ENCODE measurements at places on chromosomes 6 and 20.
A peak's percentile ranks its signal among the peaks of the same experiment; 100 is the strongest.

DNA sequence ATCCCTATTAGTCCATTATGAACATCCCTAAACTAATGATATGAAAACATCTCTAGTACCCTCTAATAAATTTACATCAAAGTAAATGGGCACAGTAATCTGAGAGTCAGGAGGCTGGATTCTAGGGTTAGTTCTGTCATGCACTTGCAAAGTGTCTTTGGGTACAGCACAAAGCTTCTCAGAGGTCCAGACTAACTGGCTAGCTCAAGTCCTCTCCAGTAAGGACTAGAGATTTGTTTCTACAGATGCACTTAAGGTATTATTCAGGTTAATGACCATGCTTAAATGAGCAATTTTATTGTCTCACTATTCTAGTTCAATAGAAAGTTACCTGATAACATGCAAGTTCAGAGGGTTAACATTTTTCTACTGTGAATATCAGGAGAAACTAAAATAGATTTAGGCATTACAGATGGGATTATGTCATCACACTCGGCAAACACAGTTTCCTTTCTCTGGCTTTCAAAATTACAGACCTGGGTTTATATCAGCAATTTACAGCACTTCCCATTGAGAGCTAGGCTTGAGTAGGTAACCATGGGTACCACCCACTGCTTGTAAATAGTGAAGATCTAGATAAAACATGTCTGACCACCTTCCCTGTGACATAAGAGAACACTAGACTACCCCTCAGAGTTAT, 402.9 kb upstream of the RUNX2 start:
- peak; percentile 10 for DNase-seq

- DNase-seq, result peak; percentile 58
These were observed 985 bp downstream of the ZBP1 start for GRCh38 chr20:57619051-57619831.

DNA sequence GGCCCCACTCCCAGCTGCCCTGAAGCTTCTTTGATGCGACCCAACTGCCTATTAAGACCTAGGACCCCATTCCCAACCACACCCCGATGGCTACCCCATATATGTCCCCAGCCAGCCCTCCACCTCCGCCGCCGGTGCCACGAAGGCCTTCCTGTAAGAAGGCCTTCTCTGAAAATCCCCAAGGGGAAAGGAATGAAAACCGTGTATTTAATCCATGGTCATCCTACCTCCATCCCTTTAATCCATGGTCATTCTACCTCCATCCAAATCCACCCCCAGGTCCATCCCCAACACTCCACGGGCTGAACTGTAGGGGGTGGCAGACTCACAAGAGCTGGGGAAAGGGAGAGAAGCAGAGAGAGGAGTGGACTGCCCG, 545 bp upstream of the VSX1 start:
- DNase-seq, result no peak

DNA sequence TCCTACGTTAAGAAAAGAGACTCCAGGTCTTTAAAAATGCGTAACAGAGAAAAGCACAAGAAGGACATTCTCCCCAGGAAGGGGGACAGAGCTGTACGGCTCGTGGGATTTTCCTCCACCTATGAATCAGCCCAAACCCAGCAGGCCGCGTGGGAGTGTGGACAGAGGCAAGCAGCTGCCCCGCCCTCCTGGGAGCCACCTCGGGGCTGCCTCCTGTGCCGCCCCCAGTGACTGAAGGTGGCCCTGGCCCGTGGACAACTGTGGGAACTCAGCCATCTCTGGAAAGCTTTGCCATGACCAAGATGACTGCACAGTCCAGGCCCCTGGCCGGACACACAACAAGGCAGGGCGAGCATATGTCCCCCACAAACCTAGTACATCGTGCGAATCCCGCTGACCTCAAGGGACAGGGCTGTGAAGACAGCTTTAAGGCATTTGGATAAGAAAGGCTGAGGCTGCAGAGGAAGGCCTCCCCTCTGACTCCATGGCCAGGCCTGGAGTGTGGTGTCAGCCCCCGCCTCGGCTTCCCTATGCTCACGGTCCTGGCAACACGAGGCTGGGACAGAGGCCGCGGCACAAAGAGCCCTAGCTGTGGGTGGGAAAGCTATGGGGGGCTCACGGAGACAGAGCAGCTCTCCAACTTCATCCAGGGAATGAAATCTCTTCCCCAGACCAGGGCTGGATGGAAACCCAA, 26.9 kb downstream of the PXDC1 start:
- DNase-seq, result no peak

GRCh38 chr6:5241252-5241651, 19.5 kb downstream of the LYRM4 start:
- DNase-seq, result no peak

- no peak for DNase-seq
These were observed 42.6 kb upstream of the APCDD1L start for GRCh38 chr20:58557733-58558342.

DNA sequence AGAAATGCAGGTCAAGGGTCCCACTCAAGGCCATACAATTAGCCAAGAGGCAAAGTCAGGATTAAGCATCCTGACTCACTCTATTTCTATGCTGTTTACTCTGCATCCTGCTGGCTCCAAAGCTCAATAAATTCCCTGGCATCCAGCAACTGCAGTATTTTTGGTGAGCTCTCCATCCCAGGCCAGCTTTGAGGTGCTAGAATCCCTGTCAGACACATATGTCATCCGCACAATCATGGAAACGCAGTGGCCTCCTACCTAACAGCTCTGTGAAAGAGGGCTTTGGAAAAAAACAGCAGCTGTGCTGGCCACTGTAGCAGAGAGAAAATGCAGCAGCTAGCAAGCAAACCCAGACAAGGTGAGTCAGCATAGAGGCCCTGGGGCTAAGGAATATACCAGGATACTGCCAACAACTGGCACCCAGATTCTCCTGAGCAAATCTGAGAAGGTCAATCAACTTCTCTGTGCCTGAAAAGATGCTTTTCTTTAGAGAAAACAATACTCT, 58.4 kb downstream of the ANKEF1 start:
- DNase-seq, result no peak

DNA sequence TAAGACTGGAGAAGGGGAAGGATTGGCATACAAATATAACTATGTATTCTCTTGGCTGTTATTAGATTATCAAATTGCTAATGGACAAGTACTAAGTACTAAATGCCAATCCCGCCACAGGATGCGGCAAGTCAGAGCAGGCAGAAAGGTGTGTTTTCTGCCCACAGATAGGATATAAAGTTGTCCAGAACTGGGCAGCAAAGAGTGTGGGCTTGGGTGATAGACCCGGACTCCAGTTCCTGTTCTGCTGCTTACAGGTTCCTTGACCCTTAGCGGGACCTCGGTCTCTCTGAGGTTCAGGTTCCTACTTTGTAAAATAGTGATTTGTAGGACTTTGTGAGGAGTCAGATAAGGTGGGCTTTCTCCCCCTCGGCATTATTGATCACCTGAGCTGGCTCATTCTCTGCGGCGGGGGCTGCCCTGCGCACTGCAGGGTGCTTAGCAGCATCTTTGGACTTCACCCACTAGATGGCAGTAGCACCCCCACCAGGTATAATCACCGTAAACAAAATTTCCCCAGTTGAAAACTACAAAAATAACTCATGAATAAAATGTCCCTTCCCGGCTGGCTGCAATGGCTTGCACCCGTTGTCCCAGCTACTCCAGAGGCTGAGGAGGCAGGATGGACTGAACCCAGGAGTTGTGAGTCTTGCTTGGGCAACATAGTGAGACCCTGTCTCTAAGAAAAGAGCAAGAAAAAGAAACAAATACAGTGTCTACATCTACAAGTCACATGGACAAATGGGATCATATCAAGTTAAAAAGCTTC, 193.1 kb downstream of the DOK5 start:
- DNase-seq, result no peak

GRCh38 chr20:2207770-2208097, 88.1 kb upstream of the TGM3 start:
- DNase-seq, result no peak

GRCh38 chr6:11770546-11771466, 7.8 kb downstream of the ADTRP start:
- DNase-seq, result no peak

GRCh38 chr6:120141601-120142000, 792.0 kb upstream of the MAN1A1 start:
- DNase-seq, result no peak

- no peak for DNase-seq
These were observed 48.0 kb upstream of the BHLHE23 start for GRCh38 chr20:63054681-63055240.

- no peak for DNase-seq
These were observed 150.2 kb downstream of the LRFN2 start for GRCh38 chr6:40436685-40437604.

Data from activated gamma-delta T cell treated with Interleukin-2 at 50 U/mL for 16 hours (primary cell).